CD8-positive, alpha-beta T cell (primary cell): ENCODE measurements at places on chromosomes 4 and X. TPM values are rescaled to one million over a fixed set of nuclear protein-coding genes. Genes with fewer than 3 reads are reported as not detected.
A peak's percentile ranks its signal among the peaks of the same experiment; 100 is the strongest.

The IL1RAPL2 gene
- total RNA-seq, result not detected

The HDX gene
- 0.33 TPM for total RNA-seq

The TMEM175 gene
- 44.9 TPM for total RNA-seq

The XG gene
- total RNA-seq, result not detected

The HPSE gene
- 1.3 TPM for total RNA-seq

The SORBS2 gene
- not detected for total RNA-seq

- DNase-seq, result no peak
Observed at GRCh38 chr4:140955641-140956040, 177.6 kb downstream of the RNF150 start.

GRCh38 chr4:153151535-153152455 is 52.4 kb upstream of the TRIM2 start:
- DNase-seq, result peak; percentile 13

DNA sequence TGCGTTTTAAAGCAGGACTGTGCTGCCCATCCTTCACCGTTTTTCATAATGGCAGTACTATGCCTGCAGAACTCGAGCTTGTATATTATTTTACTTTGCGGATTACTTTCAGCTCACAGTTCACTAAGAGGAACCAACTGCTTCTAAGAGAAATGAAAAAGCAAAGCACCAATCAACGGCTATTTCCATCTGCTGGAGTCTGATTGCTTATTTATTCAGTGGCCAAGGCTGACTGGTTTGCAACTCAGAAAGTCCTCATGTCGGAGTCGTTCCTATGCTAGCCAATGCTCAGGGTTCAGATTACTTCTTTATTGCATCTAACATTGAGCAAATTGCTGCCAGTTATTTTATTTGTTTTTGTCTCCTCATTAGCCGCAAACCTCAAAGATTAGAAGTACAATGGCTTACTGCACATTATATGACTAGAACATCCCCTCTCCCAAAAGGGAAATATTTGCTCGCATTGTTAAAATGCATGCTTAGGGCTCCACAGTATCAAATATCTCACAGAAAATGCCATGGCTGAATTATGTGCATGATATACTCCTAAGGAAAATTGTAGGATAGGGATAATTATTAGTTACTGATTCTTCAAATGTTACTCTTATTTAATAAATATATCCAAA is 1628.2 kb upstream of the ADGRL3 start:
- no peak for DNase-seq

DNA sequence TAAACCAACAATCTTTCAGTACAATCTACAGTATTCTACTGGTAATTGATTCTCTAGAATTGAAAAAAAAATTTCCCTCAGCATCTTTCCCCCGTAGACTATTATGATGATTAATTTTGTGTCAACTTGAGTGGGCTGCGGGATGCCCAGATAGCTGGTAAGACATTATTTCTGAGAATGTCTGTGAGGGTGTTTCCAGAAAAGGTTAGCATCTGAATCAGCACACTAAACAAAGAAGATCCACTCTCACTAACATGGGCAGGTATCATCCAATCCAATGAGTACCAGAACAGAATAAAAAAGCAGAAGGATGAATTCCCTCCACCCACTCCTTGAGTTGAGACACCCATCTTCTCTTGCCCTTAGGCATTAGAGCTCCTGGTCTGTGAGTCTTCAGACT is 186.1 kb upstream of the MAB21L2 start:
- no peak for DNase-seq

- no peak for DNase-seq
Observed at GRCh38 chr4:23266401-23266800, 573.7 kb downstream of the GBA3 start.

GRCh38 chr4:39043058-39043860 is 11.1 kb upstream of the TMEM156 start:
- DNase-seq, result no peak

GRCh38 chr4:108902769-108903168 is 139.9 kb upstream of the ETNPPL start:
- no peak for DNase-seq

- no peak for DNase-seq
Observed at GRCh38 chr4:68905939-68906779, 45.4 kb downstream of the UGT2A3 start.

DNA sequence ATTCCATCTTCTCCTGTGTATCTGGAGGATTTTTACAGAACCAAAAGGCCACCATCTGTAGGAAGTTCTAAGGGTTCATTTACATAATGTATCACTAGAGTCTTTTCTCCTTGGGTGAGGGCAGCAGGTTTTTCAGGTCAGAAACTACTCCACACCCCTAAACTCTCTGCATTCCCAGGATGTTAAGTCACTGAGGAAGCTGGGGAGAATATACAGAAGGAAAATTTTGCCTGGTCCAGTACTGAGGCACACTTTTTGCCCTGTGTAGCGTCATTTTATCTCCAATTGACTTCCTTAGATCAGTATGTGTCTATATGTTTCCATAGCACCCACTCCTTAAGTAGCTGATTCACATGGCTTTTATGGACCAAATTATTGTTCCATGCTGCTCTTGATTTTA is 17.0 kb downstream of the XKRX start:
- no peak for DNase-seq

GRCh38 chr4:67785528-67785927 is 31.3 kb upstream of the GNRHR start:
- no peak for DNase-seq

GRCh38 chr4:78553529-78554060 is 2.0 kb downstream of the ANXA3 start:
- no peak for DNase-seq
